ENCODE measurements at places on chromosomes 1 and 21.
A peak's percentile ranks its signal among the peaks of the same experiment; 100 is the strongest.

DNA sequence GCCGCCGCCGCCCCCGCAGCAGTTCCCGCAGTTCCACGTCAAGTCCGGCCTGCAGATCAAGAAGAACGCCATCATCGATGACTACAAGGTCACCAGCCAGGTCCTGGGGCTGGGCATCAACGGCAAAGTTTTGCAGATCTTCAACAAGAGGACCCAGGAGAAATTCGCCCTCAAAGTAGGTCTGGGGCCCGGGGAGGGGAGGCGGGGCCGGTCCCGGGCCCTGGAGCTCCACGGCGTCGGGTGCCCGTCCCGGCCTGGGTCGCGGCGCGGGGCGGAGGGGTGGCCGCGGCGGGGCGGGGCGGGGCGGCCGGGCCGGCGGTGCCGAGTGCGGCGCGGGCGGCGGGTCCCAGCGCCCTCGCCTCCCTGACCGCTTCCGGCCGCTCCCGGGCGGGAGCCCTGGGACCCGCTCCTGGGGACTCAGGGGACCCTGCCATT is 646 bp downstream of the MAPKAPK2 start:
- peak; percentile 67 for DNase-seq

DNA sequence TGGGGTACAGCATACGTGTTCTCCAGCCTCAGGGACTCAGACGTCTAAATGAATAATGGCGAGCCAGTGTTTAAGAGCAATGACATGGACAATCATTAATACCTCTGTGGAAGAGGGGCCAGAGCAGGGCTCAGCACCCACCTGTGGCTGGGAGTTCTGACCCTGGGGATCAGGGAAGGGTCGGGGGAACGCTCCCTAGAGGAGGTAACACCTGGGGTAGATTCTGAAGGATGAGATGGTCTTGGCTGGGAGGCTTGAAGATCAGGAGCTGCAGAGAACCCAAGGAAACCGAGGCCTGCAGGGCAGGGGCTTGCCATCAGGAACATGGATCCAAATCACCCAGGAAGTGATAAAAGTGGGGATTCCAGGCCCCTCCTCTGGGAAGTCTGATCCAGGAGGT is 138.2 kb upstream of the RUNX3 start:
- DNase-seq: no peak

DNA sequence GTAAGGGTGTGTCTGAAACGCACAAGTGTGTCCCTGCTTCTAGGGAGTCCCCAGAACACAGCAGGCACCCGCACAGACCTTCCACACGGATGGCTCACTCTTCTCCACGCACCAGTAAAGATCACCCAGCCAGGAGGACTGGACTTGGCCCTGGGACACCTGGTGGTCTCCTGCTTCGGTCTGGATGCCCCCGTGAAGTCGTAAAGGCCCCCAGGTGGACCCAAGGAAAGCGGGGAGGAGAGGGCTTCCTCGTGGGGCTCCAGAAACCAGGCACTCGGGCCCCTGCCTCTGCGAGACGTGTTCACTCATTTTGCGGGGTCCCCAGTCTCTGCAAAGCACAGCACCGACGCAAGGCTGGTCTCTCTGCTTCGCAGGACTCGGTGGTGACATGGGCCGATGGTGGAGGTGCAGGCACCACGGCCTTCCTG is 20.2 kb upstream of the COL6A2 start:
- no peak for DNase-seq

GRCh38 chr1:44154049-44154448 is 12.6 kb upstream of the KLF18 start:
- no peak for DNase-seq

- DNase-seq: no peak
Measured at GRCh38 chr1:48003741-48004531, 6.8 kb upstream of the TRABD2B start.

GRCh38 chr1:230216896-230217295 is 149.9 kb downstream of the GALNT2 start:
- no peak for DNase-seq

DNA sequence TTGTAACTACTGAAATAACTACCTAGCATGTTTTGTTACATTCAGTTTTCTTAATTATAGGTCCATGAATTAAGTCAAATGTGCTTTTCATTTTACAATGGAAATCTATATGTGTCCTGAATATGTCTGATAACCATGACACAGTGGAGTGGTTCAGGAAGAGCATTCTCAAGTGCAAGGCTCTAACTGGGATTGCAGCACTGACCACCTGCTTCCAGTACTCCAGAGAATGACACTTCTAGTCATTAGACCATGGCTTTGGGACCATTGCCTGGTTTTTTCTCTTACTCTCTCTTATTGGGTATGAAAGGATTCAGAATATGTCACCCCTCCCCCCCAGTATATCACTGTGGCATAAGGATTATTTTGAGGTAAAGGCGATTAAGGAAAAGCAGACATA is 204.9 kb upstream of the CACYBP start:
- DNase-seq: no peak

DNA sequence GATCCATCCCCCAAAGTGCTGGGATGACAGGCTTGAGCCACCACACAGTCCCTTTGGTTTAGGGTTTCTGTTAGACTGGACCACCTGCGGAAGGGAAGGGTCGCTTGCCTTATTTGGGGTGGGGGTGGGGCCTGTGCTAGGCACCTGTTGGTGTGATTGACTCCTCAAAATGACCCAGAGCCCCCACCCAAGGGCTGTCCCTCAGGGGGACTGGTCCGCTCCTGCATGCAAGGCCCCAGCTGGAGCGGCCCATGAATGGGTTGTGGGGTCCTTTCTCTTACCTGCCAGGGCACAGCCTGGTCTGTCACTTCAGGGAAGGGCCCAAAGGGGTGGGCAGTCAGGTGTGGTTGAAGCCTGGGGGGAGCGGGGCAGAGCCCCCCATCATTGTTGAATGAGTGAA is 1.8 kb upstream of the CSTB start:
- DNase-seq: no peak

DNA sequence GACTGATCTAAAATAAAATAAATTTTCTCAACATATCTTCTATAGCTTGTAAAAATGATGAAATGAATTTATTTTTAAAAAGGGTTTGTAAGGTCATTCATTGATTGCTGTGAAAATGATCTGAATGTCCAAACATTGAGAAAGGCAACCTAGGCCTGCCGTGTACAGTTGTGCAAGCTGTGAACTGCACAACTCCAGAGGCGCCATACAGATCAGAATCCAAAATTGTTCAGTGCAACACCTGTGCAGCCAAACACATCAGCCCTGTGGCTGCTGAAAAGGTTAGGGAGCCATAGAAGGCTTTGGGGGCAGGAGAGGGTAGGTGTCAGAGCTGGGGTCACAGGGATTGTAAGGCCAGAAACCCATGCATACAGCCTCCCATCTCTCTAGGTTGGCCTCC is 9.9 kb upstream of the ZC3H12A start:
- DNase-seq: no peak

- DNase-seq: no peak
Measured at GRCh38 chr1:235533476-235534168, 29.4 kb upstream of the B3GALNT2 start.

DNA sequence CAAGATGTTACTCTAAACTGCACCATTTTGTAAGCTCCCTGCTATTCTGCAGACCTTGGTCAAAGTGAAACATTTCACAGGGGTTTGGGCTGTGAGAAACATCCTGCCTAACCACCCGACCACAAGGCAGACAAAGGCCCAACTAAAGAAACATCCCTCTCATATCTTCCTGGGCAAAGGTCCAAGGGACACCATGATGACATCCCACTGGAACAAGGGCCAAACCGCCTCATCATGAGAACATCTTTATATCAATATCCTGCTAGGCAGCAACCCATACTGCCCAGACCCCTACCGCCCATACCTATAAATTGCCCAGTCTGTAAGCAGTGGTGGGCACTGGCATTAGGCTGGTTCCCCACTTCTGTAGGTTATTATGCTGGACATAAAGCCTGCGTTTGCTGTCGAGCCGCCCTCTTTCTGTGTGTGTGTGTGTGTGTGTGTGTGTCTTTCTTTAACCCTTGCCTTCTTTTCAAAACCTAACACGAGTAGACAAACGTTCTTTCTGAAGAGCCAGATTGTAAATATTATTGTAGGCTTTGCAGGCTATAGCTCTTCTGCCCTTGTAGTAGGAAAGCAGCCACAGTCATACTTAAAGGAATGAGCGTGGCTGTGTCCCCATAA is 1.0 kb upstream of the PPIE start:
- no peak for DNase-seq

DNA sequence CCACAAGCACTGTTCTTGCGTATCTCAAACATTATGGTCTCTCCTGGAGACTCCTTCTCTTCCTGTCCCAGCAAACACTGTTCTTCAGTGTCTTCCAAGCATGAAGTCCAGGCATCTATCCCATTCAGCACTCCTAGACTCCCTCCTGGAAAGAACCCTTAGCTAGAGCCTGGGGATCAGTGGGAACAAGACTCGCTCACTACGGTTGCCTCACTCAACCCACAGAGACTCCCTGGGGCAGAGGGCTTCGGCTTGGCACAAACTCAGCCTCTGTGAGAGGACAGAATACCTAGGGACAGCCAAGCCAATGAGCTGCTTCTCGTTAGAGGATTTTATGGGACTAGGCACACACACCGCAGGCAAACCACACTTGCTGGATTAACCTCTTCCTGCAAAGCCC is 86.5 kb upstream of the IPO9 start:
- no peak for DNase-seq

GRCh38 chr1:165639821-165640623 is 9.0 kb downstream of the MGST3 start:
- DNase-seq: no peak

DNA sequence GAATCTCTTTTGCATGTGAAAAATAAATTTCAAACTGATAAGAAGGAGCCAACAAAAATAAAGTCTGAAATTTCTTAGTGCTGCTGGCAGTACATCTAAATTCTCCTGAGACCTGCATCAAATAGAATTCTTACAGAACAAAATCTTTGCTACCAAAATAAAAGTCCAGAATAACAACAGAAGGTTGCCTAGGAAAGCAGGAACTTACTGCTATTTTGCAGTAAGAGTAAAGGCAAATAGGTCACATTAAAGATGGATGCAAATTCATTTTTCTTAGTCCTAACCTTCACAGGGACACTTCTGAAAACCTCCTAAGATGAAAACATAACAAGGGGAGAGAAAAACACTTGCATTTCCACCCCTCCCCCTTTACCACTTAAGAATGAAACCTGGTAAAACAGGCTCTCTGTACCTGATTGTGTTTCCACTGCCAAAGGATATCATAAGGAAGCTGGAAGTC is 59.0 kb downstream of the RUSC1 start:
- DNase-seq: peak; percentile 14

- DNase-seq: no peak
Measured at GRCh38 chr21:46168238-46168637, 12.9 kb upstream of the FTCD start.

GRCh38 chr1:226691247-226691646 is 47.8 kb downstream of the ITPKB start:
- peak; percentile 56 for DNase-seq

DNA sequence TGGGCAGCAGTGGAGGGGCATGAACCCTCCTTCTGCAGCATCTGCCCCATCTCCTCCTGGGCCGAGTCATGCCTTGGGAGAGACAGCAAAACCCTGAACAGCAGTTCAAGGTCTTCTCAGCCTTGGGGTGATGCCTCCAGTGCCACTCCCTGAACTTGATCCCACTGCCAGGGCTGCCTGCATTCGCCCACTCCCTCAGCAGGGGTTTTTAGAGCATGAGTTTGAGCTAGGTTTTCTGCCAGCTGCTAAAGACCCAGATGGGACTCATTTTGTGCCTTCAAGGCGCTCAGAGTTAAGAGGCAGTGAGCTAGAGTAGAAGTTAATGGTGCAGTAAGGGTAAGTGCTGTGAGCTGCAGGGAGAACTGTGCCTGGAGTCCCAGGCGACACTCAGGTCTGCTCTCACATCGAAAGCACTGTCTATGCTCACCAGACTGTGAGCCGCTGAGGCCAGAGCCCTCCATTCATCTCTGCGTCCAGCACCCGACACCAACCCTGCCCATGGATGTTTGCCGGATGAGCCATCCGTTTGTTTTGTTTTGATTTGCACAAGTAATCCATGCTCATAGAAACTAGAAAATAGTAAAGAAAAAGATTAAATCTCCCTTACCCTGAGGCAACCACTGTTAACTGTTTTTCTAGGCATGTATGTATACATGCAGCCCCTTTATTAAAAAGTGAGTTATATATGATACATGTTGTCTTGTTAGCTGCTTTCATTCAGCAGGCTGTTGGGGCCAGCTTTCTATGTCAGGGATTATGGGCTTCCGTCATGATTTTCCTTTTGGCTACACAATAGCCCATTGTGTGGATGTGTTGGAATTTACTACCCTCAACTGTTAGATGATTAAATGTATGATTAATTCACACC is 67.8 kb downstream of the VPS26C start:
- no peak for DNase-seq

DNA sequence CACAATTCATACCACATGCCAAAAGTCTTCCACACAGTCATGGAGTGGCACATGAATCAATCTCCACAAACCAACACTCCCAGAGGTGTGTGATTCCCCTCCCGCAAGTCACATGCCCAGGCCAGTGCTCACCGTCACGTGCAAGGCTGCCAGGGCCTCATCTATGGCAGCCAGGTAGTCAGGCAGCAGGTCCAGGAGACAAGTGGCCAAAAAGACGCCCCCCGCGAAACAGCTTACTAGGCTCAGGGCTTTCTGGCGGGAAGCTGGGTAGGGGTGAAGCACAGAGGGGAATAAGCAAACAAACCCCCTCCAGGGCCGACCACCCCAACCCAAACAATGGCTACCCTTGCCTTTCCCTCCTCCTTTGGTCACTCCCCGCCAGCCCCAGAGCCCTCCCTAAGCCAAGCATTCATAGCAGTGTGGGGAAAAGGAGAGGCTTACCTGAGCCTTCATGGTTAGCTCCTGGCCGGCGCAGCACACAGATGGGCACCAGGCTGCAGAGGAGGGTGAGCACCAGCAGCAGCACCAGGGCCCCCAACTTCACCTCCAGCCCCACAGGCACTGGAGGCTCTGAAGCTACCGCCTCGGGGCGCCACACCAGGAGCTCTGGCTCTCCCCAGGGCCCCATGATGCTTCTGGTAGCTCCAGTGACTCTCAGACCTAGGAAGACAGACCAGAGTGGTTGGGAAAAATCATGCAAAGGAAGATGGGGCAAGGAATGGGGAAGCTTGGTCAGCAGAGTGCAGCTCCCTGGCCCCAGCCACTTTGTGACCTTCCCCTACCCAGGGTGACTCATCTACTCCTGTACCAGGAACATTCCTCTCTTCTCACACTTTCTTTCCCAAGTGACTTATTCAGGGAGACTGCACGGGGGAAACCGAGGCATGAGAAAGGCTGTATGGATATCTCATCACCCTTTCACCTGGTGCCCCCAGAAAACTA is 978 bp downstream of the SLC39A1 start:
- no peak for DNase-seq
